ENCODE measurements at places on chromosomes 4 and X. TPM values are rescaled to one million over a fixed set of nuclear protein-coding genes. Genes with fewer than 3 reads are reported as not detected.

Gene TMPRSS11D
- total RNA-seq = not detected

DNA sequence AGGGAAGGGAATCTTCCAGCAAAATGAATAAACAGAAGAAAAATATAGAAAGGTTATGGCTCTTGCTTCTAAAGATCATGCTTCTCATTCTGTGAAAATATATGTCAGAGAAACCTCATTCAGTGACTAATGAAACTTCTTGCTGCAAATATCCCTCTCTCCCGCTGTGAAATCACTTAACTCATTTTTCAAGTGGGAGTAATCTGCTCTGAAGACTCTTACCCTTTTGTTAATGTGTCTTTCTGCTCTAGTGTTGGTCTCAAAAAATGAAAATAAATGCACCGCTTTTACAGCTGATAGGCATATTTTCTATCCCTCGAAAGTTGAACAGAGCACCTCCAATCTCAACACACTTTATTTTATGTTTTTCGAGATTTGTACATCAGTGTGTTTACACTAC is 252.3 kb downstream of the NLGN4X start:
- H3K4me3 ChIP-seq = no peak overlapping the region
- no peaks in the 10 kb centered on the region for H3K27me3 ChIP-seq

Gene PRKG2
- total RNA-seq = 1.9 TPM

Gene POF1B
- not detected for total RNA-seq

Gene HHIP
- total RNA-seq = 2.7 TPM

GRCh38 chr4:165784672-165785071 is 88.4 kb upstream of the TLL1 start:
- H3K4me3 ChIP-seq = no peak overlapping the region
- no peaks in the 10 kb centered on the region for H3K27me3 ChIP-seq
- no peak for DNase-seq
- H3K27ac ChIP-seq = no peak overlapping the region
- H3K36me3 ChIP-seq = no peaks in the 10 kb centered on the region

- no peak overlapping the region for H3K4me3 ChIP-seq
- H3K36me3 ChIP-seq = peaks cover 11% of the 10 kb centered on the region
- H3K4me1 ChIP-seq = peaks cover 9% of the 10 kb centered on the region
- H3K27ac ChIP-seq = no peak overlapping the region
These were observed 47.2 kb downstream of the AFAP1 start for GRCh38 chr4:7892212-7893019.

- no peak overlapping the region for H3K27ac ChIP-seq
- H3K27me3 ChIP-seq = no peaks in the 10 kb centered on the region
- DNase-seq = no peak
- H3K4me1 ChIP-seq = peaks cover 2% of the 10 kb centered on the region
- H3K36me3 ChIP-seq = no peaks in the 10 kb centered on the region
These were observed 262.5 kb downstream of the FBXW7 start for GRCh38 chr4:152273343-152273742.

Gene MTMR8
- total RNA-seq = 5.9 TPM

DNA sequence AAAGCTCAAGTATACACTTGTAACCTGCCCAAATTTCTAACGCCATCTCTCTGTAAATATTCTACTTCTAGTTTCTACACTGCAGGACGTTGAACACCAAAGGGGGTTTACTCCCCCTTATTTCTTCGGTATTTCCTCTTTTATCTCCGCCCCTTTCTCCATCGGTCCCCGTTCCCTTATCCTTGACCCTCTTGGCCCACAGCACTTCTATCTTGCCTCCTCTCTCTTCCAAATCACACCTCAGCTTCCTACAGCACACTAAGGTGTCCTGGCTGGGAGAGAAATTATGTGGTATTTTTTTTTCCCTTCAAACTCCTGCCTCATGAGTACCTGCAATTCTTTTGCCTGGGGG is 715 bp downstream of the ZMAT1 start:
- H3K27me3 ChIP-seq = no peaks in the 10 kb centered on the region
- H3K4me3 ChIP-seq = peak overlapping the region; percentile 74
- H3K36me3 ChIP-seq = peaks cover 7% of the 10 kb centered on the region
- H3K4me1 ChIP-seq = no peaks in the 10 kb centered on the region
- peak overlapping the region; percentile 26 for H3K27ac ChIP-seq

- no peak overlapping the region for H3K27ac ChIP-seq
- no peak overlapping the region for H3K4me3 ChIP-seq
- peak; percentile 69 for DNase-seq
- H3K27me3 ChIP-seq = no peaks in the 10 kb centered on the region
- no peaks in the 10 kb centered on the region for H3K4me1 ChIP-seq
These were observed 29.0 kb upstream of the C4orf50 start for GRCh38 chr4:6047130-6047673.

Gene UGT2B15
- total RNA-seq = not detected

GRCh38 chr4:11719879-11720278 is 291.2 kb upstream of the HS3ST1 start:
- no peaks in the 10 kb centered on the region for H3K4me1 ChIP-seq
- no peak overlapping the region for H3K27ac ChIP-seq

- H3K36me3 ChIP-seq = no peaks in the 10 kb centered on the region
- DNase-seq = no peak
- no peaks in the 10 kb centered on the region for H3K4me1 ChIP-seq
- H3K27ac ChIP-seq = no peak overlapping the region
These were observed 102.5 kb upstream of the ANXA10 start for GRCh38 chr4:167989815-167990214.

GRCh38 chrX:126393284-126393683 is 159.3 kb downstream of the DCAF12L1 start:
- H3K4me1 ChIP-seq = no peaks in the 10 kb centered on the region
- H3K27me3 ChIP-seq = no peaks in the 10 kb centered on the region
- H3K36me3 ChIP-seq = no peaks in the 10 kb centered on the region
- H3K4me3 ChIP-seq = no peak overlapping the region

- no peak overlapping the region for H3K4me3 ChIP-seq
- H3K4me1 ChIP-seq = no peaks in the 10 kb centered on the region
- H3K36me3 ChIP-seq = no peaks in the 10 kb centered on the region
- no peak for DNase-seq
- H3K27me3 ChIP-seq = no peaks in the 10 kb centered on the region
- no peak overlapping the region for H3K27ac ChIP-seq
These were observed 61.2 kb upstream of the RAI2 start for GRCh38 chrX:17922303-17922702.

DNA sequence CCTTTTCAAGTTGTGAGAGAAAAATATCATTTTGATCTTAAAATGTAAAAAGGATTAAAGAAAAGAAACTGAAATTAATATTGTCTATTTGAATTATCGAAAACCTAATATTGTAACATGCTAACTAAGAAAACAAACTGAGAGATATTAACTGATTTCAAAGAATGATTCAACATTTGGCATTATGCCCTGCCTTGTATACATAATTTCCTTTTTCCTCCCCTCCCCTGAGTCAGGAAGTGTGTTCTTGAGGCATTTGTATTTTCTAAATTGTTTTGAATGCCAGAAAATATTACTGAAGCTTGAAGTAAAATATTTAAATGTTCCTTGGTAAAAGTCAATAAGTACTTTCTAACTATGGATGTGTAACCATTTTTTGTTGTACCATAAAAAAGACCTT is 49.4 kb downstream of the RPS6KA3 start:
- no peaks in the 10 kb centered on the region for H3K27me3 ChIP-seq
- H3K4me1 ChIP-seq = no peaks in the 10 kb centered on the region
- no peak overlapping the region for H3K4me3 ChIP-seq
- no peak overlapping the region for H3K27ac ChIP-seq
- DNase-seq = no peak

DNA sequence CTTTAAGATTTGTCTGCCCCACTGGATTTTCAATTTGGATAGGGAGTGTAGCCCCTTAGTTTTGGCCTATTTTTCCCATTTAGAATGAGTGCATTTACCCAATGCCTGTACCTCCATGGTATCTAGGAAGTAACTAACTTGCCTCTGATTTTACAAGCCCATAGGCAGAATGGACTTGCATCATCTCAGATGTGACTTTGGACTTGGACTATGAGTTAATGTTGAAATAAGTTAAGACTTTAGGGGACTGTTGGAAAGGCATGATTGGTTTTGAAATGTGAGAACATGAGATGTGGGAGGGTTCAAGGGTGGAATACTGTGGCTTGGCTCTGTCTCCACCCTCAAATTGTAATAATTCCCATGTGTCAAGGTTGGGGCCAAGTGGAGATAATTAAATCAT is 2480.2 kb downstream of the PCDH7 start:
- no peaks in the 10 kb centered on the region for H3K27me3 ChIP-seq
- peaks cover 18% of the 10 kb centered on the region for H3K36me3 ChIP-seq
- no peak for DNase-seq
- no peak overlapping the region for H3K27ac ChIP-seq
- no peak overlapping the region for H3K4me3 ChIP-seq
- no peaks in the 10 kb centered on the region for H3K4me1 ChIP-seq

Gene PIGA
- 13.9 TPM for total RNA-seq

- H3K27me3 ChIP-seq = no peaks in the 10 kb centered on the region
- H3K36me3 ChIP-seq = no peaks in the 10 kb centered on the region
- no peak overlapping the region for H3K4me3 ChIP-seq
- no peak for DNase-seq
- H3K27ac ChIP-seq = no peak overlapping the region
These were observed 78.7 kb upstream of the DCLK2 start for GRCh38 chr4:149999485-150000074.
